ENCODE measurements at places on chromosomes 16 and 17.
A peak's percentile ranks its signal among the peaks of the same experiment; 100 is the strongest.

GRCh38 chr17:76078860-76079534 is at the start of gene ZACN:
ZACN (plus strand) TSS chr17:76079182; CDS start chr17:76079265, 83 bp downstream.
- DNase-seq: no peak

GRCh38 chr16:11329891-11330290 is 15.4 kb upstream of the RMI2 start:
- DNase-seq: no peak

GRCh38 chr17:49439305-49439672 is 24.6 kb upstream of the PHB1 start:
- DNase-seq: no peak

DNA sequence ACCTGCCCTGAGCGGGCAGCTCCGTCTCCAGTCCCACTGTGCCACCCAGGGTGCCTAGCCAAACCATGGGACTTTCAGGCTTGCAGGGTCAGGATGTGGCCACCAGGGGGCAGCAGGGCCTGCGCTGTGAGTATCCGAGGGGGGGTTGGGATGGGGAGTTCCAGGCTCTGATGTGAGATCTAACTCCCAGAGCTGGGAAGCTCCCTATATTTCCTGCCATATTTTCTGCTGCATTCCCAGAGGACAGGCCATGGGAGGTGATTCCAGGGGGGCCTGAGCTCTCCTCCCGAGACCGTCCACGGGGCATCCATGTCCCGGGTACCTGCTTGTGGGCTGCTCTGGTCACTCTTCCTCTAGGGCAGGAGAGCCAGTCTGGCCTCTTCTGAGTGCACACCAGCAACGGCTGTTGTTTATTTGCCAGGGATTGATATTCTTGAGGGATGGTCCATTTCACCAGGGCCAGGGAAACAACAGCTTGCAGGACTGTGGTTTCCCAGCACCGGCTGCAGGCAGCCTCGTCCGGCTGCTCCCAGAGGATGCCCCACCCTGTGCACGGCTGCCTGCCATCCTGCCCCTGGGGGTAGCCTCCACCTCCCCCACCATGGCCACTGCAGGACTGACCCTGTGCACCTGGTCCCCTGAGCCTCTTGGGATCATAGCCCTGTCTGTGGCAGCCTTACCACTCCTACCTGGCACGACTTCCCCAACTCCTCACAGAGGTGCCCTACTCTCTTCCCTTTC is 1.2 kb downstream of the GPR142 start:
- DNase-seq: peak; percentile 56

- no peak for DNase-seq
Measured at GRCh38 chr17:4631431-4631830, 10.0 kb downstream of the ALOX15 start.

DNA sequence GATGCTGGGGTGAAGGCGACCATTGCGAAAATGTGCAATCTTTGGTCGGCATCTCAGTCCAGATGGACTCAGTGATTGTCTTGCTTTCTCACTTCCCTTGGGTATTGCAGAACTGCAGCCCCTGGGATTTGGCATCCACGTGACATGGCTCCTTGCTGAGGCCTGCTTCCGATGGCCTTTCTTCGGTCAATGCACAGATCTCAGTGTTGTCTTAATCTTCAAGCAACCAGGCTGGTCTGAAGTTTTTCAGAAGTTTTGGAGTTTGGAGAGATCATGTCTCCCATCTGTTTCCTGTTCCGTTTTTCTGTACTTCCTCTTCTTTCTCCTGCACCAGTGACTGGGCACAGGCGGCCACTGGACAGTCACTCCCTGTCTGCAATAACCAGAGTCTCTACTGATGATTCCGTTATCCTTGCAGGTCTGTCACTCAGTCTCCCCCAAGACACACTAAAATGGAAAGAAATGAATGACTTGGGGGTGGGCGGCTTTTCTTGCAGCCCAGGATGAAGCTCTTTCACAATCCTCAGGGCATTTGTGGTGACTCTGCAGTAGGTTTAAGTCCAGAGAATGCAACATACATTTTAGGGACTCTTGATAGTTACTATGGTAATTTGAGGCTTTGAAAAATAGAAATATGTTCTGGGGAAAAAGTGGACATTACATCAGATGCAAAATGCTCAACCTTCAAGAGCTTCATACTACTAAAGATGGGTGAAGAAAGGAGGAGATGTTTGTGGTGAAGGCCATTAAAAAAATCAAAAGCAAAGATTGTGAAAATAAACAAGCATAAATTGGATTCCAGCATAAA is 106.3 kb upstream of the ZFHX3 start:
- peak; percentile 97 for DNase-seq

GRCh38 chr16:22314661-22315626 is 17.7 kb downstream of the POLR3E start:
- DNase-seq: no peak

DNA sequence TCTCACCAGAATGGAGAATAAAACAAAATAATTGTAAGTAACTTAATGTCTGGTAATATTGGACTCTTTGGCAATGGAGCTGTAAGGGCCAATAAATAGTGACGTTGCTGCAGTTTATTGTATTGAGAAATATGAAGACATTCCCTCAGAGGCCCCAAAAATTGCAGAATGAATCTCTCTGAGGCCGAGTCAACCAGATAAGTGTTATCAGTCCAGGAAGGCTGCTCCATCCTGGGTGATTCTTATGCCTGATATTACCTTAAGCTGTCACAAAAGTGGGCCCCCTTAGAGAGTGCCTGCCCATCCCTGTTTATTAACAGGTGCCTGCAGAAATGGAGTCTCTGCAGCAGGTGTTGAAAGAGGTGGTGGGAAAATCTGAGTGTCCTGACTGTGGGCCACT is 219.2 kb downstream of the HS3ST4 start:
- DNase-seq: no peak

- no peak for DNase-seq
Measured at GRCh38 chr17:61481421-61481820, 29.2 kb downstream of the TBX4 start.

DNA sequence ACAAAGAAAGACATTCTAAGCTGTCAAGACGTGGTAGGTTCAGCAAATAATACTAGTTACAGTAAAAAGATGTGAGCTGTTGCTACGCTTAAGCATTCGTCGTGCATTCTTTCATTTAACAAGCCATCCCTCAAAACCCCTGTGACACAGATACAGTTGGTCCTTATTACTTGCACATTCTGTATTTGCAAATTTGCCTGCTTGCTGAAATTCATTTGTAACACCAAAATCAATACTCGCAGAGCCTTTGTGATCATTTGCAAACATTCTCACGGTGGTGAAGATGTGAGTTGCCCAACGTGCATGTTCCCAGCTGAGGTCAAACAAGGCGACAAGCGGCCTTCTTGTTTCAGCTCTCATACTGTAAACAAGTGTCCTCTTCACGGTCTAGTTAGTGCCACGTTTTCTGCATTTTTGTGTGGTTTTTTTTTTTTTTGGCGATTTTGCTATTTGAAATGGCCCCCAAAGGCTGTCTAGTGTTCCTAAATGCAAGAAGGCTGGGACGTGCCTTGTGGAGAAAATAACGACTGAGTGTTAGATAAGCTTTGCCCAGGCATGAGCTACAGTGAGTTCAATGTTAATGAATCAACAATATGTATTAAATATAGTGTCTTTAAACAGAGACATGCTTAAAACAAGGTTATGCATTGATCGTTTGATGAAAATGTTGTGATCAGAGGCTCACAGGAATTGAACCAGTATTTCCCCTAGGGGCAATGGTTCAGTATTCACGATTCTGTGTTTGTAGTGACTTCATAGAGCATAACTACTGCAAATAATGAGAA is 84.1 kb downstream of the RAB11FIP4 start:
- DNase-seq: no peak

GRCh38 chr17:61517843-61518606 is 65.8 kb downstream of the TBX4 start:
- DNase-seq: no peak

GRCh38 chr17:78806451-78806850 is 24.4 kb upstream of the CYTH1 start:
- DNase-seq: peak; percentile 73

All from common myeloid progenitor, CD34-positive (primary cell).